ENCODE measurements at places on chromosomes 4 and X.

DNA sequence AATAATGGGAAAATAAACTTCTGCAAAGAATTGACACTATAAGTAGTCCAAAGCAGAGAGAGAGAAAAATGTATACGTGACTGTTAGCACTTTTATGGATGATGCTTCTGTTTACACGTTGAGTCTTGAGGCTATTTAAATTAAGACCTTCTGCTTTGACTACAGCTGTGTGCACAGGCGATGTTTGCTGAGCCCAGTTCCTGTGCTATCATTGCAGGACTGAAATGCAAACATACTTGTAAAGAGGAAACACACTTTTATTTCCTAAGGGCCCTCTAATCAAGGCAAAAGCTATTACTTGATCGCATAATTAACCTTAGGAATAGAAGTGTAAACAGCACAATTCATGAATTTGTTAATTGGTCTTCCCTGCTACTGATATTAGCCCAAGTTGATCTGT is 226.9 kb downstream of the FBXW7 start:
- DNase-seq, result no peak

GRCh38 chr4:4663028-4663427 is 121.2 kb upstream of the STX18 start:
- DNase-seq, result no peak

GRCh38 chr4:111323916-111324315 is 701.0 kb upstream of the PITX2 start:
- DNase-seq, result no peak

DNA sequence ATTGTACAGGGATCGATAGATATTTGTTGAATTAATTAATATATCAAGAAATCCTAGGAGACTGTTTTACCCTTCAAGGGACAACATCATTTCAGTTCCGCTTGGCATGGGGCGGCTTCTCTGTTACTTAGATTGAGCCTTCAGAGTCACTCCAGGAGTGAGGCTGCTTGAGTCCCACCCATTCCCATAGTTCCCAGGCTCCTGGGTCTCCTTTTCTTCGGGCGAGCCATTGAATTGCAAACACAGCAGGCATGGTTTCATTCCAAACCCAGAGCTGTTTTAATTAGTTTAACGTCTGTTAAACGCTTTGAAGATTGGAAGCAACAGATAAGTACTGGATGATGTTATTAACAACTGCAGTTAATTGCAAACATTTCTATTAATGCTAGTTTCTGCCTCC is 571 bp upstream of the EDA start:
- no peak for DNase-seq

DNA sequence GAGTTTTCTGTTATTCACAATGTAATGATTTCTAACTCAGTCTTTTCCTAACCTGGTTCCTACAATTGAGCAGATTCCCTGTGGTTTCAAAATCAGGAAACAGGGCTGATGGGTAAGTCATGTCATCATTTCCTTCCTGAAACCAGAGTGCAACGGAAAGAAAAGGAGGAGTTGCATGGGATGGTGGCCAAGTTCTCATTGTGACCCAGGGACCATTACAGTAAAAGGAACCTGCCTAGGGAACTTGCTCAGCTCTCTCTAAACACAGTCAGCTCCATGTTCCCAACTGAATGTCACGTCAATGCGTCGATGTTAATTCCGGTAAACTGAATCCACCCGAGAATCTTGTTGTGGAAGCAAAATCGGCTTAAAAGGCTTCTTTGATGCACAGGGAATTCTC is 51.2 kb downstream of the LGI2 start:
- no peak for DNase-seq

- peak; percentile 23 for DNase-seq
Measured at GRCh38 chrX:155767051-155767875, 113.9 kb upstream of the VAMP7 start.

- DNase-seq, result no peak
Measured at GRCh38 chr4:48985976-48986653, at the start of gene CWH43. Gene CWH43, plus strand, starts transcription at chr4:48986275. Its CDS starts 155 bp downstream, at chr4:48986430.

DNA sequence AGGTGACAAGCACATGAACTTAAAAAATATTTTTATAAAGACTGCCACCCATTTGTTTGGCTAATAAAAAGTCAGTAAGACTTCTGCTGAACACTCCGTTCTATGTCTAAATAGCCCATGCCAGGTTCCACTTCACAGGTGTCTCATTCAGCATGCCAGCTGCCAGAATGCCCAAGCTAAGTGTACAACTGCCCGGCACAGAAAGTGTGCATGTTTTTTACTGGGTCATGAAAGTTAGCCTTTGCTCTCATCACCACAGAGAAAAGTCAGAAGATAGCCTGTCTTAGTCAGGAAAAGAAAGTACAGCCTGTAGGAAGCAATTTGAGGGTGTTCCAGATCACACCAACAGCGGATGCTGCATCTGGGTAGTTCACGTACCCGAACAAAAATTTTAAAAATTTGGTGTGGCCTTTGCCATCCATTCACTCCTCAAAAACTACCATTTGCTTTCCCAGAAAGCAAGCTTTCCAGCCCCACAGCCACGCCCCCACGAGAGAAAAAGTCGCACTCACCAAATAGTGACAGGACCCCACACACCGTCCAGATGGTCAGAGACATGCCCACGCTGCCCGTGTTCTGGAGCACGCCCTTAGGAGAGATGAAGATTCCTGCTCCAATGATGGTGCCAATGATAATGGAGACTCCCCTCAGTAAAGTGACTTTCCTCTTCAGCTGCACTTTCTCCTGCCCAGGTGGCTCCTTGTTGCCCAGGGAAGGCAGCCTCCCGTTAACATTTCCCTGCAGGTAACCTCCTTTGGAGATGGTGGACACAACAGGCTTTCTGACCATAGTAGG is 671 bp downstream of the SLC7A11 start:
- peak; percentile 8 for DNase-seq

Data from RWPE1 (cell line).